ENCODE measurements at places on chromosomes 6 and 20.

DNA sequence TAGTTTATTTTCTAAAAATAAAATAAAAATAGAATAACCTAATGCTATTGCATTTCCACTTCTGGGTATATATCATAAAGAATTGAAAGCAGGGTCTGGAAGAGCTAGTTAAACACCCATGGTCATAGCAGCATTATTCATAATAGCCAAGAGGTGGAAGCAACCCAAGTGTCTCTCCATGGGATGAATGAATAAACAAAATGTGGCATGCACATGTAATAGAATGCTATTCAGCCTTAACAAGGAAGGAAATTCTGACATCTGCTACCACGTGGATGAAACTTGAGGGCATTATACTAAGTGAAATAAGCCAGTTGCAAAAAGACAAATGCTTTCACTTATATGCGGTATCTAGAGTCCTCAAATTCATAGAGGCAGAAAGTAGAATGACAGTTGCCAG lies 130.8 kb downstream of the TIAM2 start:
- no peak overlapping the region for H3K4me3 ChIP-seq
- H3K27ac ChIP-seq: no peak overlapping the region
- no peaks in the 10 kb centered on the region for H3K27me3 ChIP-seq
- no peak for DNase-seq

GRCh38 chr6:15495375-15495901 lies 167.4 kb downstream of the DTNBP1 start:
- H3K27ac ChIP-seq: no peak overlapping the region
- peaks cover 15% of the 10 kb centered on the region for H3K4me1 ChIP-seq
- DNase-seq: peak; percentile 33
- H3K36me3 ChIP-seq: no peaks in the 10 kb centered on the region
- no peak overlapping the region for H3K4me3 ChIP-seq
- H3K27me3 ChIP-seq: no peaks in the 10 kb centered on the region

- no peak for DNase-seq
- H3K4me3 ChIP-seq: no peak overlapping the region
- H3K36me3 ChIP-seq: no peaks in the 10 kb centered on the region
- no peaks in the 10 kb centered on the region for H3K4me1 ChIP-seq
- no peaks in the 10 kb centered on the region for H3K27me3 ChIP-seq
These were observed 78.2 kb upstream of the EEF1E1 start for GRCh38 chr6:8180327-8181159.

GRCh38 chr6:34317882-34318498 lies 69.2 kb upstream of the SMIM29 start:
- H3K27ac ChIP-seq: peak overlapping the region; percentile 19
- no peaks in the 10 kb centered on the region for H3K27me3 ChIP-seq
- H3K4me1 ChIP-seq: peaks cover 6% of the 10 kb centered on the region

- peak; percentile 43 for DNase-seq
- H3K4me1 ChIP-seq: peaks cover 14% of the 10 kb centered on the region
- H3K27ac ChIP-seq: no peak overlapping the region
These were observed 9.1 kb downstream of the RBCK1 start for GRCh38 chr20:416950-417800.

- no peaks in the 10 kb centered on the region for H3K27me3 ChIP-seq
- no peak overlapping the region for H3K4me3 ChIP-seq
- peaks cover 46% of the 10 kb centered on the region for H3K4me1 ChIP-seq
- H3K27ac ChIP-seq: peak overlapping the region; percentile 67
These were observed 12.2 kb upstream of the SERPINB1 start for GRCh38 chr6:2853769-2854395.

DNA sequence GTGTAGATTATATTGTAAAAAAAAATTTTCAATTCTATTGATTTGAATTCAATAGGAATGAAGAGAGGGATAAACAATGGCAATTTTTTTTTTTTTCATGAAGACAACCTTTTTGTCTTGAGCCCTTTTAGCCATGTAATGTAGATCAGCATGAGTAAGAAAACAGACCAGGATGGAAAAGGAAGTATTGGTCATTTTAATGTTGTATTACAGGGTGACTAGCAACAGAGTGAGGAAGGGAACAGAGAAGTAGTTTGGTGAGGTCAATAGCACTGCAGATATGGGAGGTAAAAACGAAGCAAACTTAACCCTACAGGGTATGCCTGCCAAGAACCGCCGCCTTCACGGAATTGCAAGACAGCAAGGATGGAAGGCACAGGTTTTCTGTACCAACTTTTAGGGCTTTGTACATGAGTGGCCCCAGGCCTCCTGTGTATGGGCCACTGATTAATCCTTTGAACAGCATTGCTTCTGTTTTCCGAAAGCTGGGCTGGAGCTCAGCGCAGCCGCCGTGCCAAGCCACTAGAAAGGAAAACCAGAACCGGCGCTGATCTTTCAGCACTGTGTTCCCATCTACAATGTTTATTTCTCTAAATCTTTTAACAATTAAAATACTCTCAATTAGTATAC lies 383.7 kb downstream of the CENPW start:
- H3K4me3 ChIP-seq: no peak overlapping the region
- H3K36me3 ChIP-seq: no peaks in the 10 kb centered on the region
- no peaks in the 10 kb centered on the region for H3K27me3 ChIP-seq
- no peak for DNase-seq

DNA sequence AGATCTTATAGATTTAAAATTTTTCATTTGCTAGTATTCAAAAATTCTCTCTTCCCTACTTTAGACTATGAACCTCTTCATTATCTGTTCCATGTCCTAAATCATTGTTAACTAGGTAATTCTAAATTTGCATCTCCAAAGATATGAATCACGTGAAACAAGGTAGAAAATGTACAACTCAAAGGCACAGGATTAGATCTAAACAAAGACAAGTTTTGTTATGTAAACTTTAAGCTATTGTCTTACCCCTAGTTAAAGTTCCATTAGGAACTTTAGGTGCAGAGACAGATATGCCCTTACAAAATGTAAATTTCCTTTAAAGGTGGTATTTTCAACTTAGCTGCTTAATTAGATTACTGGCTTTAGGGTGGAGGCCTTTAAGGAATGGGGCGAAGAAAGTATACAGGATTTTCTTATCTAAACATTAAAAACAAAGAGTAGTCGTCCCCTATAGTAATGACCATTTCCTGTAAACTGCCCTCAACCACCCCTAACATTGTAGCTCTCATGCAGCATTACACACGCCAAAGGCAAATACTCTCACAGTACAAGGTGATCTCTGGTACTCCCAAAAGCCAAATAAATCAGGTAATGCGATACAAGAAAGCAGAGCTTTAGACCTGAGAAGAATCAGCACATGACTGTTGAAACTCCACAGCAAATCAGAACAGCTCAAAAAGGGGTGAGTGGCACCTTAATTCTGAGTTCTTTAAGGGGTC lies 57.4 kb upstream of the MRAP2 start:
- DNase-seq: no peak
- H3K27ac ChIP-seq: no peak overlapping the region
- no peaks in the 10 kb centered on the region for H3K36me3 ChIP-seq
- no peaks in the 10 kb centered on the region for H3K27me3 ChIP-seq
- no peak overlapping the region for H3K4me3 ChIP-seq

GRCh38 chr6:156617941-156618340 lies 159.2 kb upstream of the ARID1B start:
- no peaks in the 10 kb centered on the region for H3K36me3 ChIP-seq
- H3K4me1 ChIP-seq: peaks cover 5% of the 10 kb centered on the region
- no peak for DNase-seq
- H3K27me3 ChIP-seq: no peaks in the 10 kb centered on the region
- H3K4me3 ChIP-seq: no peak overlapping the region

GRCh38 chr6:19478992-19479391 lies 358.2 kb upstream of the ID4 start:
- no peaks in the 10 kb centered on the region for H3K27me3 ChIP-seq
- H3K4me1 ChIP-seq: no peaks in the 10 kb centered on the region
- H3K27ac ChIP-seq: peak overlapping the region; percentile 44
- no peak overlapping the region for H3K4me3 ChIP-seq

- no peak overlapping the region for H3K4me3 ChIP-seq
- H3K27ac ChIP-seq: no peak overlapping the region
- no peaks in the 10 kb centered on the region for H3K36me3 ChIP-seq
- H3K4me1 ChIP-seq: peaks cover 13% of the 10 kb centered on the region
These were observed 14.4 kb downstream of the GSS start for GRCh38 chr20:34941226-34941625.

DNA sequence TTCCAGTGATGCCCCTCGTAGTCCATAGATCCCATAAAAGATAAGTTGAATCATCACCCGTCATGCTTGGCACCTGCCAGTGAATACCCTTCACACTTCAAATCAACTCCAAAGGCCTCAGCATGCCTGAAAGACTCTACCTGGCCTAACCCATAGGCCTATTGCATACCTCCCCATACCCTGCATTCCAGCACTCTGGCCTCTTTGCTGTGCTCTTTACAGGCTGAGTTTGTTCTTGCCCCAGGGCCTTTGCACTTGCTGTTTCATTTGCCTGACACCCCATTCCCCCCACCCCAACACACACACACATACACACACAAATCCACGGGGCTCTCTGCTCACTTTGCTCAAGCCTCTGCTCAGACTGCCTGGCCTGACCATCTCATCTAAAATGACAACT lies 3.0 kb upstream of the GFOD1 start:
- H3K27ac ChIP-seq: no peak overlapping the region
- no peak overlapping the region for H3K4me3 ChIP-seq
- no peak for DNase-seq
- peaks cover 5% of the 10 kb centered on the region for H3K4me1 ChIP-seq
- no peaks in the 10 kb centered on the region for H3K36me3 ChIP-seq
- H3K27me3 ChIP-seq: no peaks in the 10 kb centered on the region

GRCh38 chr20:40966516-40967185 lies 62.0 kb upstream of the TOP1 start:
- H3K4me1 ChIP-seq: peaks cover 4% of the 10 kb centered on the region
- no peaks in the 10 kb centered on the region for H3K36me3 ChIP-seq
- no peak overlapping the region for H3K27ac ChIP-seq
- H3K4me3 ChIP-seq: no peak overlapping the region
- DNase-seq: no peak
- no peaks in the 10 kb centered on the region for H3K27me3 ChIP-seq

DNA sequence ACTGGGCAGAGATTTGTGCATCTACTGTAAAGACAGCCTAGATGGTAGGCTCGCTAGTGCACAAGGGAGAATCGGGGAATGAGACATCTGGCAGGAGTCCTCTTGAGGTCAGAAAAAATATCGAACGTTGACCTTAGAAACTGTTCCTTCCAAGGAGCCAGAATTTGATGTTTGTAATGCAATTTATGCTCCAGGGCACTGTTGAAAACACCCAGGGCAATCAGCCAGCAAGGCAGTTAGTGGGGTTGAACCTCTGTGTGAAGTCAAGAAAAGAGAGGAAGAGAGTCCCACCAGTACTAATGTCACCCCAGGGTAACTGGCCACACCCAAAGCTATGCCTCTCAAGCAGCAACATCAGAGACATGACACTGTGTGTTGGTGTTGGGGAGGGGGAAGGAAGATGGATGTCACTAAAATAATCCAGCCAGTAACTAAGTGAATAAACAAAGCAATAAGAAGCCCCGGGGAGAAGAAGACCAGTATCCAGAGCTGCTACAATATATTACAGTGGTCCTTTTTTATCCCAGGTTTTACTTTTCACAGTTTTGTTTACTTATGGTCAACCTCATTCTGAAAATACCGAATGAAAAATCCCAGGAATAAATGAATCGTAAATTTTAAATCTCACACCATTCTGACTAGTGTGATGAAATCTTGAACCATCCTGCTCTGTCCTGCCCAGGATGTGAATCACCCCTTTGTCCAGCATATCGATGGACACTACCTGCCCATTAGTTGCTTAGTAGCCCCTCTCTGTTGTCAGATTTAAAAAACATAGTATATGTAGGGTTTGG lies 32.9 kb upstream of the PDE10A start:
- no peaks in the 10 kb centered on the region for H3K27me3 ChIP-seq
- no peak for DNase-seq
- no peak overlapping the region for H3K27ac ChIP-seq

GRCh38 chr20:16654858-16655535 lies 74.8 kb upstream of the SNRPB2 start:
- no peaks in the 10 kb centered on the region for H3K27me3 ChIP-seq
- no peak overlapping the region for H3K27ac ChIP-seq
- H3K4me3 ChIP-seq: no peak overlapping the region
- no peaks in the 10 kb centered on the region for H3K36me3 ChIP-seq
- DNase-seq: no peak

DNA sequence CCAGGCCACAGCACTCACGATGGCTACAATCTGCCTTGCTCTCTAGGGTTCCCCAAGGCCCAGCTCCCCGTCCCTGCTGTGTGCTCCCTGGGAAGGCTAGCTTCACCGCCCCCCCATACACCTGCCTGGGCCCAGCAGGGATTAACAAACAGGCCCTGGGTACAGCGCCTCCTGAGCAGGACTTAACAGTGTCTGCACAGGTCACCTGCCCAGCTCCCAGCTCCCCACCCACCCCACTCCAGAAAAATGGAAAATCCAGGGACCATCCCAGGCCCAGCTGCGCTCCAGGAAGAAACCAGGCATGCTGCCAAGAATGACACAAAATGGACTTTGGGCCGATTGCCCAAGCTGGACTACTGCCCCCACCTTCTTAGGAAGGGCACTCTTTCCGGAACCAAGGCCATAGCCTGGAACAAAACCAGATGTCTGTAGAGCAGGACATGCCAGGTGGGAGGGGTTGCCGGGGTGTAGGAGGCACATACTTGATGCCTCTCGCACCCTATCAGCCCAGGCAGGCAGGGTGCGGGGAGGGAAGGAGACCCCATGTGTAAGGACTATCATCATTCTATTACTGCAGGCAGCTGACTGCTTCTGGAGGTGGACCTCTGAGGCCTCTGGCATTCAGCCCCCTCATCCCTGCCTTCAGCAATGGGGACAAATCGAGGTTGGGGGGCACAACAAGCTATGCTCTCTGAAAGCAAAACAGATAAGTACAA lies 104.9 kb downstream of the SNX5 start:
- H3K36me3 ChIP-seq: no peaks in the 10 kb centered on the region
- H3K27ac ChIP-seq: no peak overlapping the region
- peak; percentile 77 for DNase-seq
- no peaks in the 10 kb centered on the region for H3K27me3 ChIP-seq

- no peaks in the 10 kb centered on the region for H3K27me3 ChIP-seq
- DNase-seq: no peak
- H3K27ac ChIP-seq: no peak overlapping the region
- no peak overlapping the region for H3K4me3 ChIP-seq
These were observed 49.8 kb downstream of the TSHZ2 start for GRCh38 chr20:53021934-53022333.

Measured in testis (tissue), 5 donors.